ENCODE measurements at places on chromosomes 2 and 18. TPM values are rescaled to one million over a fixed set of nuclear protein-coding genes. Genes with fewer than 3 reads are reported as not detected.

Gene HOXD3
- total RNA-seq: not detected

Gene C2orf72
- total RNA-seq: 11.1 TPM

Gene RIT2
- total RNA-seq: not detected

Gene BMP10
- total RNA-seq: not detected

Gene STAMBP
- 39.4 TPM for total RNA-seq

Gene SERPINB12
- total RNA-seq: not detected

Gene ARHGEF4
- 6.5 TPM for total RNA-seq

Gene MYO7B
- not detected for total RNA-seq

Gene KCNG2
- total RNA-seq: not detected

Gene UGT1A10
- not detected for total RNA-seq

- no peaks in the 10 kb centered on the region for H3K36me3 ChIP-seq
- no peak overlapping the region for H3K4me3 ChIP-seq
- no peak for DNase-seq
- H3K27me3 ChIP-seq: no peaks in the 10 kb centered on the region
- H3K4me1 ChIP-seq: no peaks in the 10 kb centered on the region
These were observed 1665.5 kb downstream of the LRP1B start for GRCh38 chr2:140465301-140465700.

DNA sequence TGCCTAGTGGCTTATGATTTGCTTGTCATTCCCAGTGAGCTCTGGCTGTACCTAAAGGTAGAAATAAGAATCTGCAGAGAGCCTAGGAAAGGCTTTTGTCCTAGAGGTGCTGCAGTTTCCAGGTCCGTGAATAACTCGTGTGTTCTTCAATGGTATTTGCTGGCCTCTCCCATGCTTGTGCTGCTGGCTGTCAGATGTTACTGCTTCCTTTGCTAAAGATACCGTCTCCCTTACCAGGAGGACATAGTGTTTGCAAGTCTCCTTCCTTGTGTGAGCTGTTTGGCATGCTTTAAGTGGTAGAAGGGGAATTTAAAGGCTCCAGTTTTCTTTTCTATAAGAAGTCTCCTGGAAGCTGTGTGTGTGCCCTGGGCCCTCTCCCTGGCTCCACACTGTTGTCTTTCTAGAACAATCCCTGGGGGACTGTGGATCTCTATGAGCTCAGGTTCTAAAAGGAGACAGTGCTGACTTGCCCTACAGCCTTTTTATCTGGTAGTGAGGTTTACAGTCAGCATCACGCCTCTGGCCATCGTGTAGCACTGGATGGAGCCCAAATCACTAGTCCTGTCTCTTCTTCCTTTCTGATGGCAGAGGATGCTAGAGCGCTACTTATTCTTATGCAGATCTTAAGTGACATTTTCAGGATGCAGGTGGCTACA lies 65.8 kb downstream of the RNF144A start:
- DNase-seq: no peak
- H3K4me3 ChIP-seq: peak overlapping the region; percentile 35
- peaks cover 25% of the 10 kb centered on the region for H3K36me3 ChIP-seq
- H3K27me3 ChIP-seq: no peaks in the 10 kb centered on the region

- peaks cover 13% of the 10 kb centered on the region for H3K4me1 ChIP-seq
- H3K36me3 ChIP-seq: no peaks in the 10 kb centered on the region
- H3K27me3 ChIP-seq: no peaks in the 10 kb centered on the region
- DNase-seq: no peak
These were observed 25.9 kb upstream of the LCLAT1 start for GRCh38 chr2:30421026-30421603.

DNA sequence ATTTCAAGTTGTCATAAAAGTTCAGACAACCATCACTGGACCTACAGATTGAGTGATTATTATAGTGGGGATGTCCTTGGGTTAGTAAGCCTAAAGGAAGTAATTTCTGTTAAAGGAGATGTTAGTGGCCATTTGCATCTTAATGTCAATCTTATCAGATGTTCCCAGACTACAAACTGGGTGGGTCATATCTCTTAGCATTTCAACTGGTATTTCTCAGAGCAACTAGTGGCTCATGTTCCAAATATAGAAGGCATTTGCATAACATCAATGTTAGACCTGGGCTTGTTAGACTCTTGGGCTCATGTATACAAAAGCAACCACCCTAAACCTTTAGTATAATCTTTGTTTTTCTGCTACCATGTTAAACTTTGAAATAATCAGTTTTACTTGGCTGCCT lies 17.9 kb downstream of the PLEKHA3 start:
- no peak overlapping the region for H3K4me3 ChIP-seq
- no peak for DNase-seq
- H3K36me3 ChIP-seq: peaks cover 32% of the 10 kb centered on the region
- no peak overlapping the region for H3K27ac ChIP-seq
- peaks cover 3% of the 10 kb centered on the region for H3K4me1 ChIP-seq
- no peaks in the 10 kb centered on the region for H3K27me3 ChIP-seq

DNA sequence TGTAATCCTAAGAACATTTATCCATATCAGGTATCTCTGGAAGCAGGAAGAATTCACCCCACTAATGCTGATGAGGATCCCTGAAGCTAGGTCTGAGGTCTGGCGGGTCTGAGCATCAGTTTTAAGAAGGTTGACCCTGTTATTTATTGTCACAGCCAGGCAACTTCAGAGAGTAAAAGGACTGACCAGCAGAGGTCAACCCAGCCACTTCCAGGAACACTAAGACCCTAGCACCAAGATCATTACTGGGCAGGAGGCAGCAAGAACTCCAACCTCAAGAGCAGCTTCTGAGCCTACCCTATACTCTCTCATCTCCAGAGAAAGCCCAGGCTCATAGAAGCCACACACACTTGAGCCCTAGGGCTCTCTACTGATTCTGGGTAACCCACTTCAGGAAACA lies 901.4 kb downstream of the DCDC2C start:
- H3K27ac ChIP-seq: no peak overlapping the region
- no peak for DNase-seq
- H3K4me1 ChIP-seq: peaks cover 7% of the 10 kb centered on the region
- no peaks in the 10 kb centered on the region for H3K27me3 ChIP-seq

GRCh38 chr18:72648481-72648960 lies 104.4 kb upstream of the CBLN2 start:
- DNase-seq: no peak
- no peaks in the 10 kb centered on the region for H3K36me3 ChIP-seq
- H3K27me3 ChIP-seq: peaks cover 83% of the 10 kb centered on the region
- no peak overlapping the region for H3K4me3 ChIP-seq
- H3K27ac ChIP-seq: no peak overlapping the region

- H3K4me1 ChIP-seq: peaks cover 9% of the 10 kb centered on the region
- no peaks in the 10 kb centered on the region for H3K27me3 ChIP-seq
- no peak overlapping the region for H3K27ac ChIP-seq
- H3K36me3 ChIP-seq: no peaks in the 10 kb centered on the region
- H3K4me3 ChIP-seq: no peak overlapping the region
- no peak for DNase-seq
These were observed 1281.9 kb upstream of the PIK3C3 start for GRCh38 chr18:40673150-40673549.

DNA sequence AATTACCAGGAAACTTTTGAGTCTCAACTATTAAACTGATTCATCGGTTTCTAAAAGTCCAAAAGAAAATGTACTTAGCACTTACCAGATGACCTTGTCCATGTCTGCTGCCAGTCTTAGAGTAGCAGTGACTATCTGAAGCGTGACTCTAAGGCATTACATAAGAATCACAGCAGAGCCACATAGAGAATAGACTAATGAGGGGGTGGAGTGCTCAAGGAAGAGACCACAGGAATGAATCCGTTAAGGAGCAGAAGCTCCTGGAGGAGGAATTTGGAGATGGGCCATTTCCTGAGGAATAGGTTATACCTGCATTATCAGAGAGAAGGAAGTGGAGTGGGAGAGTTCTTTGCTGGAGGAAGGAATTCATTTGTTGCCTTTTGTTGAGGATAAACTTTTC lies 116.0 kb downstream of the MAP3K20 start:
- H3K4me1 ChIP-seq: peaks cover 23% of the 10 kb centered on the region
- no peak overlapping the region for H3K4me3 ChIP-seq
- no peaks in the 10 kb centered on the region for H3K27me3 ChIP-seq
- H3K27ac ChIP-seq: no peak overlapping the region

DNA sequence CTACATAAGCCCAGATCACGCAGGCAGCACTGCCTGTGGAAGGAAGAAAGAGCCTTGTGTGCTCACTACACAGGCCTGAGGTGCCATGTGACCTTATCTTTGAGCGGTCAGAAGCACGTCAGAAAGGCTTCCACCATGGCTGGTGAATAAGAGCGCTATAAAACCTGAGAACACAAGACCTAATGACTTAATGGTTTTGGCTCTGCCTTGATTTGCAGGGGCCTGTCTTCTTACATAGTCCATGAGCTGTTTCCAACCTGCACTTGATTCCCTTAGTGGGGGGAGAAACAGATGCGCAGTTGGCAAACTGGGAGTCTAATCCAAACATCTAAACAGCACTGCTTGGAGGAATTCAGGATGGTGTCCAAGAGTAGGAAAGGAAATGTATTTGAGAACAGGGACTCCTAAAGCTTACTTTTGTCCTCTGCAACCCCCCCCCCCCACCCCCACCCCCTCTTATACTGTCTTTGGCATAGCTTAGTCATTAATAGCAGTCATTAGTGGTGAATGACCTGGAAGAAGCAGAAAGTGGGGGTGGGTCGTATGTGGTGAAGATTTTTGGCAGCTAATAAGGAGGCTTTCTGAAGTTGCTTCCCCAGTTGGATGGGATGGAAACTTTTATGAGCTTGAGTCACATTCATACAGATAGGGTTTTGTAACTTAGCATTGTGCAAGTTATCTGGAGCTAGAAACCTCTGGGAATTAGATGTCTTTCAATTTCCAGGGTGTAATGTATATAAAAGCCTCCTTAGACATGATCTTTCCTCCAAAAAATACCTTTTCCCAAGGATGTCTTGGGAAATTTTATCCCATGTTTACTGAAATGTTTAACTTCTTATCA lies 454.1 kb downstream of the MEIS1 start:
- no peak overlapping the region for H3K4me3 ChIP-seq
- H3K36me3 ChIP-seq: peaks cover 7% of the 10 kb centered on the region
- H3K27me3 ChIP-seq: no peaks in the 10 kb centered on the region
- DNase-seq: no peak
- peaks cover 6% of the 10 kb centered on the region for H3K4me1 ChIP-seq

GRCh38 chr2:225074919-225075681 lies 32.8 kb upstream of the DOCK10 start:
- H3K27me3 ChIP-seq: peaks cover 7% of the 10 kb centered on the region
- H3K4me1 ChIP-seq: no peaks in the 10 kb centered on the region
- H3K36me3 ChIP-seq: no peaks in the 10 kb centered on the region
- no peak overlapping the region for H3K27ac ChIP-seq

GRCh38 chr2:98778151-98778550 lies 47.2 kb upstream of the MGAT4A start:
- no peak overlapping the region for H3K27ac ChIP-seq
- no peaks in the 10 kb centered on the region for H3K4me1 ChIP-seq
- no peak for DNase-seq
- H3K27me3 ChIP-seq: no peaks in the 10 kb centered on the region

- DNase-seq: no peak
- peaks cover 78% of the 10 kb centered on the region for H3K27me3 ChIP-seq
- no peak overlapping the region for H3K27ac ChIP-seq
- H3K4me1 ChIP-seq: peaks cover 9% of the 10 kb centered on the region
- no peaks in the 10 kb centered on the region for H3K36me3 ChIP-seq
These were observed 5.2 kb downstream of the KLHL29 start for GRCh38 chr2:23390152-23390551.

DNA sequence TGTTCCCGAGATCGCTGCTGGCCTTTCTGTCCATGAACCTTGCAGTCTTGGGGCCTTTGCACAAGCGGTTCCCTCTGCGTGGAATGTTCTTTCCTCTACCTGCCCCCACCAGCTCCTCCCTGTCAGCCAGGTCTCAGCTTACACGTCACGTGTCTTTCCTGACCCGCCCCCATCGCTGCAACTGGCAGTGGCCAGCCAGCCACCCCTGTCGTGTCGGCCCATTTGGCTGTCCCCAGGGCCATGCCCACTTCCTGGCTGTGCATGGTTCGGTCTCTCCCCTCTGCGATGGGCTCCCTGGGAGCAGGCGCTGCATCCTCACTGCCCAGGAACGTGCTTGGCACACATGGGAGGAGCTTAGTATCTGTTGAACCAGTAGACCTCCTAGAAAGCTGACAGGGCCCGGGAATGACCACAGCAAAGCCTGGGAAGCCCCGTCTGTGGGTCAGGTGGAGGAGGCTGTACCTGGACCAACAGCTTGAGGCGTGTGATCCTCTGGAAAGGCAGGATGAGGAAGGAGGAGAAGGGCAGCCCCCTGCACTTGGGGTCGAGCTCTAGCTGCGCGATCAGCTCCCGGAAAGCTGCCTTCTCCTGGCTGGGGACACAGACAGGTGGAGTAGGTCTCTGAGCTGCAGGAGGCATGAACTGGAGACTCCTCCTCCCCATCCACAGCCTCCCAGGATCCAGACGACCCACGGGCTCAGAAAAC lies 21.0 kb downstream of the SNORC start:
- H3K4me1 ChIP-seq: peaks cover 7% of the 10 kb centered on the region
- peak overlapping the region; percentile 12 for H3K4me3 ChIP-seq
- H3K36me3 ChIP-seq: no peaks in the 10 kb centered on the region
- H3K27ac ChIP-seq: peak overlapping the region; percentile 29

Data from progenitor cell of endocrine pancreas (in vitro differentiated cells).